ENCODE measurements at places on chromosomes 2 and 18.

DNA sequence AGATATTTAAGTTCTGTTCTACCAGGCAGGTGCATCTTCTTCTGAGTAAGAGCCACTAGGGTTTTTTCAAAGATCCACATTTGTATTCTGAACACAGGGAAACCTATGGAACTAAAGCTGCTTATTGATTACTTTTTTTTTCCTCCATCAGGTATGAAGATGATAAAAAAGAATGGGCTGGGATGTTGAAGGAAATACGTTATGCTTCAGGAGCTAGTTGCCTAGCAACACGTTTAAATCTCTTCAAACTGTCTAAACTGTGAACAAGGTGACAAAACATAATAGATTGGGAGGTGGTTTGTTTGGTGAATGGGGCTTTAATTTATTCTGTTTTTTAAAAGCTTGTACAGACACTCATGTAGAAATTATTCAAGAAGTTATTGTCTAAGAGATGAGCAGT is 15.9 kb downstream of the KLHL41 start:
- no peak for DNase-seq

DNA sequence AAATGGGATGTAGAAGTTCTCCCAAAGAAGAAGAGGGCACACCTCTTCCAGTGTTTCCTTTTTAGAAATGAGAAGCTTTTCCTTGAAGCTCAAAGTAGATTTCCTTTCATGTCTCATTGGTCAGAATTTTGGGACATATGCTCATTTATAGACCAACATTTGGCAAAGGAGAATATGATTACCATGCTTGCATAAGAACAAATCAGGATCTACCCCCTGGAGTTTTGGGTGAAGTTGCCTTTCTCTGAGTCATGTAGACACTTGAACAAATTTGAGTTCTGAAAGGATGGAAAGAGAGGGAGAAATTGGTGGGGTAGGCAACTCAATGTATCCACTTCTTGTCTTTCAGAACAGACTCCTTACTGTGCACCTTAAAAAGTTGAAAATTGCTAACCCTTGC is 409.0 kb downstream of the SLC4A3 start:
- DNase-seq: no peak

DNA sequence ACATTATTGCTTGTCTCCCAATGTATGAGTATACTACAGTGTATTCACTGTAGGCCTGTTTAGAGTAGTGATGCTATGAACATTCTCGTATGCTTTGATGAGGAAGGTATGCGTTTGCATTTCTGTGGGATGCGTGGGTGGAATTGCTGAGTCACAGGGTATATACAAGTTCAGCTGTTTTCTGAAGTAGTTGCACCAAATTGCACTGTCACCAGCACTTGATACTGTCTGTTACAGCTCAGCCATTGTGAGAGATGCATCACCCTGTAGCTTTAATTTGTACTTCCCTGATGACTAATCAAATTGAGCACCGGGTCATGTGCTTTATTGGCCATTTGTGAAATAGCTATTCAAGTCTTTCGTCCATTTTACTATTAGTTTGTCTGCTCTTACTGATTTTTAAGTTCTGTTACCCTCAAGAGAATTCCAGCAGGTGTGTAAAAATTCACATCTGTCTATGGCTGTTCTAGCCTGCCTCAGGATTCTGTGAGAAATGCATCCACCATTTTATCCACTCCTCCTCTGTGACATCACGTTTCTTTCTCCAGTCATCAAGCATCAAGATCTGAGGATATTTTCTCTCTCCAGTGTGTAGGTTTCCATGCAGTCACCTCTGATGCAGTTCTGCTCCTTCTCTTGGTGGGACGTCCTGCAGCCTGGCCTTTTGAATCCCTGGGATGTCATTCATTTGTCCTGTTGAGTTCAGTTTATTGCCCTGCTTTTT is 72.5 kb downstream of the DGKD start:
- no peak for DNase-seq

GRCh38 chr2:200307724-200308545 is 1.4 kb downstream of the SPATS2L start:
- DNase-seq: peak; percentile 8

GRCh38 chr2:219416938-219417337 is 1.2 kb upstream of the DES start:
- no peak for DNase-seq

DNA sequence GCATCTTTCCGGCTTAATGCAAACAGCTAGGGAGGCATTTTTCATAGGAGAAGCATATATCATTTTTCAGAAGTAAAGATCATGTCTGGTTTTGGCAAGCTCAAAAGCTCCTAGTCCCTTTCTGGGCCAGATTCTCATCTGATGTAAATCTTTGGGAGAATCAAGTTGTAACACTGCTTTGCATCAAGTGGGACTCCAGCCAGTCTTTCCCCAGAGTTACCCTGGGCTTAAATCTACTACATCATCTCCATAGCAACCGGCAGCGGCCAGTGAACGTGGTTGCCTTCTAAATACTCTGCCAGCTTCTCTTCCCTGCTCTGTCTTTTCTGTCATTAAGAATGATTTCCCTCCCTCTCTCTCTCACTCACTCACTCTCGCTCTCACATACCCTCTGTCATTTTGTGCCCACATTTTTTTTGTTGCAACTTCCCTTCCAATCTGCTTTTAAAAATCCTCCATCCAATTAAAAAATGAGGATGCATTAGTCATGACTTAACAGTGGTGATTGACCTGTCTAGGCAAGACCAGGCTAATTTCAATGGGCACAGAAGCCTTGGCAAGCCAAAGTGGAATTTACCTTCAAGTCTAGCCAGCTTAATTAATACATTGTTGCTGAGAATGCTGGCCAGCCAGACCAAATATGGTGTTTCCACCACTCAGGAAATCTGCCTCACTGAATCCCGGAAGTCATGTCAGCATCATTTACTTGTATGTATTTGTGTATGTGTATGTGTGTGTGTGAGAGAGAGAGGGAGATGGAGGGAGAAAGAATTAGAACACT is 93.0 kb downstream of the NRP2 start:
- no peak for DNase-seq

GRCh38 chr2:141109633-141110032 is 1021.2 kb downstream of the LRP1B start:
- DNase-seq: no peak

DNA sequence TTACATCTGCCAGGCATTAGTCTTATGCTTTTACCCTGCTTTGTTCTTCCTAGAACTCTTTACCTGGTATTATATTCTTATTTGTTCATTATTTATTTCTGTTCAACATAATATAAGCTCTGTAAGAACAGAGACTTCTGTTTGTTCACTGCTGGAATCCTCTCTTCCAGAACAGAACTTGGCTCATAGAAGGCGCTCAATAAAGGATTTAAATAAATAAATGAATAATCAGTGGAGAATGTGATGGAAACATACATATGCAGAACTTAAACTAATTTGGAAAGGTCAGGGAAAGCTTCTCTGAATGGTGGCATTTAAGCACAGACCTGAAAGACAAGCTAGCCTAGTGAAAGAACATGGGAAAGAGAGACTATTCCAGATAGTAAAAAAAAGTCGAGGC is 24.3 kb downstream of the NCKAP1 start:
- no peak for DNase-seq

DNA sequence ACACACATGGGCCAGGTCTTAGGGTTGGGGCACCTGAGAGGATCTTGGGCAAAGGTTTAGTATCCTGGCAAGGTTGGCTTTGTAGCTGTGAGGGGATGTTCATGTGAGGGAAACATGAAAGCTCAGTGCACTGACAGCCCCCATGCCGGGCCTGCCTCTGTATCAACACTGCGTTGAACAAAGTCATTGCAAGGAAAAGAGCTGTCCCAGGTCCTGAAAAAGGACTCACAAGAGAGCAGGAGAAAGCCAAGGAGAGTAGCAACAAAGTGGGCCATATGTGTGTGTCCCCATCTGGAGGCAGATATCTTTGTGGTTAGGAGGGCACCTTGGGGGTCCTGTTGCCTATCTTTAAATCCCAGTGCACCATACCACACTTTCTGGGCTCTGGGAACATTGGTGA is 237.8 kb upstream of the THSD7B start:
- peak; percentile 52 for DNase-seq

DNA sequence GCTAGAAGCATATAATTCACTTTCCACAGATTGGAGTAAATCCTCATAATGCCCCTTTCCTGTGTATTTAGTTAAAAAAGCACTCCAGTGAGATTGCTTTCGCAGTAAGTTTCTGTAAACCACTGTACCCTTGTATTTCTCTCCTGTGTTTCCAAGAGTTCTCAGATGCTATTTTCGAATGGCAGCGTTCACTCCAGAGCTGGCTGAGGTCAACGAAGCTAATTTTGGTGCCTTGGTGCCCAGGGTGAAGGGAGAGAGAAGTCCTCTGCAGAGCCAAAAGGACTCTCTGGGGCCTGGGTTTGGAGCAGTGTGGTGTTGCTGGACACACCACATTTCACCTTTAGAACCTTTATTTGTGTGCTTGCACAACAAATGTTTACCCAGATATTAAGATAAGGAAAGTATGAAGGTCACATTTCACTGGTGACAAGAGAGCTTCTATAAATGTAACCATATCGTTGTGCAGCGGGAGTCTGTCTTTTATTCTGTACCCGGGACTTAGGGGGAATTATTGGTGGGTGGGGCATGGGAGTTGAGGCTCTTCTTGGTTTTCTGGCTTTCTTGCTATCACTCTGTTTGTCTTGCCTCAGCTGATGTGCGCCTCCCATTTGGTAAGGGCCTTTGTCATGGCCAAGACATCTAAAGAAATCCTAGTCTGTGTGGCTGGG is 9.9 kb downstream of the EPAS1 start:
- DNase-seq: no peak

- DNase-seq: no peak
Measured at GRCh38 chr2:232460171-232460570, 4.2 kb downstream of the ALPI start.

- DNase-seq: no peak
Measured at GRCh38 chr2:189542145-189542882, 38.3 kb downstream of the SLC40A1 start.

- DNase-seq: no peak
Measured at GRCh38 chr18:80154293-80154692, 45.2 kb downstream of the ADNP2 start.

GRCh38 chr2:72089537-72089936 is 58.1 kb downstream of the CYP26B1 start:
- no peak for DNase-seq

DNA sequence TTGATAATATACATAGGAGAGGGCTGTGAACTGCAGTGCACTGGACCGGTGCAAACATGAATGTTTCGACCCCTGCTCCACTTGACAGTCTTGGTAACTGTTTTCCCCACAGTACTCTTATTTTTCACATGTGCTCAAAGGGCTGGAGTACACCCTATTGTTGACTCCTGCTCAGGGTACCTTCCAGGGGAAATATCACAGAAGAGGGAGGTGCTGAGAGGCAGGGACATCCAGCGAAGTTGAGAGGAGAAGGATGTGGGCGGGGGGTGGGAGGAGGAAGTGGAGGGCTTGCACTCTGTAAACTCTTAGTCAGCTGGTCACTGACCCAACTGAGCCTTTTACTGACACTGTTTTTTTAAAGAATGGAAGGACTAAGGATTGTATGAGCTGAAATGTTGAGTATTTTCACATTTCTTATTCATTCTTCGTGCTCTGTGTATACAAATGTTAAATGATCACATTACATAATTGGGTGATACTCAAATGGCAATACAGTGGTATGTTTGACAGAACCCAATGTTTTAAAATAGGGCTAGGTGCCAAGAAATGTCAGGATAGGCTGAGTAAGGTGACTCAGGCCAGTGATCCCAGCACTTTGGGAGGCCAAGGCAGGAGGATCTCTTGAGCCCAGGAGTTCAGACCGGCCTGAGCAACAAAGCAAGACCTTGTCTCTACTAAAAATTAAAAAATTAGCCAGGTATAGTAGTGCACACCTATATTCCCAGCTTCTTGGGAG is 10.0 kb downstream of the INPP4A start:
- no peak for DNase-seq

GRCh38 chr2:74525717-74526648 is at the start of gene DQX1:
TSS of gene DQX1 (minus strand) at chr2:74526231. CDS start at chr2:74525729, 502 bp downstream.
- DNase-seq: peak; percentile 34

- DNase-seq: no peak
Measured at GRCh38 chr2:54189539-54189938, 66.5 kb downstream of the TSPYL6 start.

GRCh38 chr2:124888431-124888830 is 863.3 kb downstream of the CNTNAP5 start:
- DNase-seq: no peak

GRCh38 chr2:6254441-6254840 is 562.3 kb downstream of the SOX11 start:
- DNase-seq: no peak

DNA sequence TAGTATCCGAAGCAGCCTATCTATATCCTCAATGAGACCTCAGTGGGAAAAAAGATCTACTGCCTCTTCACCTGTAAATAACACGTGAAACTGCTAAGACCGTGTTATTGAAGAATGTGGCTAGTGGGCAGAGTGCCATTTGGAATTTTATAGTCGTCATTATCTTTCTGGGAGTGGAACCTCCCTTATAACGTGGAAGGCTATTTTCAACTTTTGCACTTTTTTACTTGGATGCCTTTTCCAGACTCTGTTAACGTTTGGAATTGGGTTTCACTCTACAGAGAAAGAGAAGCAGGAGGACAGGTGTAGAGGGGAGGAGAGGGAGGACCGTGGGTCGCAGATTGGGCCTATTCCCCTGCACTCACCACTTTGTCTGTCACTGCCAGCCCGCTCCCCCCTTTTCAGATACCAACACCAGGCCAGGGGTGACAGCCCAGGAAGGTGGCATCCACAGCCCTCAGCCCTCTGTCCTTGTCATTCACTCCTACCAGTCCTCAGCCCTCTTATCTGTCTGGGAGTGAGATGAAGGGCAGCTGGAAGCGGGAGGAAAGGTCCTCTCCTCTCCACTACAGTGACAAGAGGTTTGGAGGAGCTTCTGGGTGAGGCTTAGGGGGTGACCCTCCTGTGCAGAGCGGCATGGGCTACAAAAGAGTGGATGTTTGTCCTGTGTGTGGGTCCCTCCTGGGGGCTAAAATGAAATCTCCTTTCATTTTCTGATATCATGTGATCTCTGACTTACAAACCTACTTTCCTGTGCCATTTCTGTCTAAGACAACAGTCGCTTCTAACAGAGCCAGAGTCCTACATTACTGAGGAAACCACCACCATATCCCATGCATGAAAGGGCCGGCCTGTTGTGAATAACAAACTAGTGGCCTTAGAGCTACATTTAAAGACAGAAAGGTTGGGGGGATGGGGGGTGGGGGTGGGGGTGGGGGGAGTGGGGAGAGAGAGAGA is 23.9 kb upstream of the CEP68 start:
- DNase-seq: peak; percentile 57

DNA sequence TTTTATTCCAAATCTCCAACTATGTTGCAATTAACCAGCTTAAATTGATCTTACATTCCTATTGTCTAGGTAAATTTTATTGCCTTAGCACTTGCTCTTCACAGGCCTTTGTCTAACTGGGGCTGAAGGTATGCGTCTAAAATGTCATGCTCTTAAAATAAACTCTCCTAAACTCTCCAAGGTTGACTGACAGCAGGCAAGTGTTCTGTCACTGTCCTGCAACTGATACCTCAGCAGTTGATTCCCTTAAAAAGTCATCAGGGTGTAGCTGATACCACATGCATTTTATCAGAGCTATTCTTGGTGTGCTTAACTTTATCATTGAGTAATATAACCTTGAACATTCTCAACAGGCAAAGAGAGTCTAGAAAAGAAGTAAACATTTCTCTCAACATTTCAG is 680 bp downstream of the TTN start:
- no peak for DNase-seq

Measured in MM.1S (cell line).